ENCODE measurements at places on chromosomes 5 and 9.

DNA sequence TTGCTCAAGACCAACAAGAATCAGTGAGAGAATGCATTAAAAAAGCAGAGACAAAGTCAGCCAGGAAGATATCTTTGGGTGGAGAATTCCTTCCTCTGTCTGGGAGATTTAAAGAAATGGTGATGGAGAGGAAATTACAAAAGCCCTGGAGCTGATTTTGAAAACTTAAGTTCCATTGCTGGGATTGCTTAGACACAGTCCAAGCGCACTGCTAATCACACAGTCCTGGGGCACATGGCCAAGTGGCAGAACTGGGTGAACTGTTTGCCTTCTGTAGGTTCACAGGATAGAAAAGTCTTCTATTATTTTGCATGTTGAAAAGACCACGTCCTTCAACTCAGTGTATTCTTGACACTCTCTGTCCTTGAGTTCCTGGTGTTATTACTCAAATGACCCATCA, 284.9 kb upstream of the FBXL7 start:
- DNase-seq: no peak

DNA sequence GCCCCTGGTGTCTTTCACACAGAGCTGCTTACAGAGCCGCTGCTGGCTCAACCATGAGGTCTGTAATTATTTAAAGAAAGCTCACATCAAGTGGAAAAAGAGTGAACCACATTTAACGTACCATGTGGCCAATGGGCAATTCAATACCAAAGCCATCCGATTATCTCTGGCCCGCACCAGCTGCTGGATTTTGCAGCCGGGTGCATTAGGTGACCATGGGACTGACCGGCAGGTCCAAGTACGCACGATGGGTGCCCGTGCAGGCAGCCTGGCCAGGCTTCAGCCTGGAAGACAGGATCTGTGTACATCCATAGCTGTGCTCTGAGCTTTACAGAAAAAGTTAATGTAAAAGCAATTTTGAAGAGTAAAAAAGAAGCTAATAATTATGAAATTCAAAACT, 20.5 kb downstream of the PPARGC1B start:
- DNase-seq: no peak

DNA sequence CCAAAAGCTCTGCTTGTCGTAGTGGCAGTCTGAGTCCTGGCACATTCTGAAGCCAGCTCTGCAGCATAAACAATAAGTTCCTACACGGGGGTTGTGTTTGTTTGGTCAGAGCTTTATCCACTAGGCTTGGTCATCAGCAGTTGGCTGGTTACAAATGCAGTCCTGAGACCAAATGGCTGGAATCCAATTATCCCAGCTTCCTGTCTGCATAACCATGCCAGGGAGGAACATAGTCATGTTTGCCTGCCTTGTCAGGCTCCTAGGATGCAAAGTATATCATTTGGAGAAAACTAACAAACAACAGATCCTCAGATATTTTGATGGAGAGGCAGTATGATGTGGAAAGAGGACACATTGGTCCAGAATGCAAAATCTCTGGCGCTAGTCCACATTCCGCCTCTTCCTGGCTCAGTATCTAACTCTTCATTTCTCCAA, 85.8 kb downstream of the FBXO38 start:
- no peak for DNase-seq

- DNase-seq: no peak
These were observed 31.0 kb upstream of the PHF24 start for GRCh38 chr9:34927061-34927460.

DNA sequence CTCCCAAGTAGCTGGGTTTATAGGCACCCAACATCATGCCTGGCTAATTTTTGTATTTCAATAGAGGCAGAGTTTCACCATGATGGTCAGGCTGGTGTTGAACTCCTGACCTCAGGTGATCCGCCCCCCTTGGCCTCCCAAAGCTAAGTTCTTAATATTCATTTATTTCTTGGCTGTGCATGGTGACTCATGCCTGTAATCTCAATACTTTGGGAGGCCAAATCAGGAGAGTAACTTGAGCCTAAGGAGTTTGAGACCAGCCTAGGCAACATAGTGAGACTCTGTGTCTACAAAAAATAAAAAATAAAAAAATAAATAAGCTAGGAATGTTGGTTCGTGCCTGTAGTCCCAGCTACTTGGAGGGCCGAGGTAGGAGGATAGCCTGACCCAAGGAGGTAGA, 587.1 kb upstream of the FTMT start:
- DNase-seq: no peak

GRCh38 chr9:17490110-17490509, 88.8 kb upstream of the SH3GL2 start:
- no peak for DNase-seq

- no peak for DNase-seq
These were observed 39.9 kb upstream of the LPCAT1 start for GRCh38 chr5:1563617-1564181.

DNA sequence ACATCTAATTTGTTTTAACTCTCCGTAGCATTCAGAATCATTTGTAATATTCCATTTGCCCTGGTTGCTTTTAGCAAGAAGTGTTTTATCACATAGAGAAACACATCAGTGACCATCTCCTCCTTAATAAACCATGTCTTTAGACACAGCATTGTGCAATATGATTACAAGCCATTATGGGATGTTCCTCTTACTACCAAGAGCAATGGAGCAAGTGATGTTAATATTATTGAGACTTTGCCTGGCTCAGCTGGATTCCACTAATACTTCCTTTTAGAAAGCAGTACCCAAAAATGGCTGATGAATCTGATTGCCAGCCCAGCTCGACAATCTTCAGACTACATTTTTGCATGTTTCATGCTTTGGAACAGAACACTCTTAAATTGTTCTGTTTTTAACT, 364.2 kb downstream of the OSTF1 start:
- no peak for DNase-seq

- no peak for DNase-seq
These were observed 92.0 kb upstream of the PCSK5 start for GRCh38 chr9:75798505-75798904.

DNA sequence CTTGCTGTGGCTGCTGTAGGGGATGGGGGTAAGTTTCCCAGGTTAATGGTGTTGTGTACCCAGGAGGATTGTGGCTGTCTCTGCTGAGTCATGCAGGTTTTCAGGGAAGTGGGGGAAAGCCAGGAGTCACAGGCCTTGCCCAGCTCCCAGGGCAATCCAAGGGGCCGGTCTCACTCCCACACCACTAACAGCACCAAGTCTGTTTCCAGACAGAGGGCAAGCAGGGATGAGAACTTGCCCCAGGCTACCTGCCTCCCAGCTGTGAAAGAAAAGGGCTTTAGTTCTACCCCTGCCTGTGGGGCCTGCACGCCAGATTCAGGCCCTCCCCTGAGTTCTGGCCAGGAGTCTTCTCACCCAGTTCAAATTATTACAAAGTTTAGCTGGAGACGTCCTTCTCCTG, 579.8 kb upstream of the ST8SIA4 start:
- no peak for DNase-seq

DNA sequence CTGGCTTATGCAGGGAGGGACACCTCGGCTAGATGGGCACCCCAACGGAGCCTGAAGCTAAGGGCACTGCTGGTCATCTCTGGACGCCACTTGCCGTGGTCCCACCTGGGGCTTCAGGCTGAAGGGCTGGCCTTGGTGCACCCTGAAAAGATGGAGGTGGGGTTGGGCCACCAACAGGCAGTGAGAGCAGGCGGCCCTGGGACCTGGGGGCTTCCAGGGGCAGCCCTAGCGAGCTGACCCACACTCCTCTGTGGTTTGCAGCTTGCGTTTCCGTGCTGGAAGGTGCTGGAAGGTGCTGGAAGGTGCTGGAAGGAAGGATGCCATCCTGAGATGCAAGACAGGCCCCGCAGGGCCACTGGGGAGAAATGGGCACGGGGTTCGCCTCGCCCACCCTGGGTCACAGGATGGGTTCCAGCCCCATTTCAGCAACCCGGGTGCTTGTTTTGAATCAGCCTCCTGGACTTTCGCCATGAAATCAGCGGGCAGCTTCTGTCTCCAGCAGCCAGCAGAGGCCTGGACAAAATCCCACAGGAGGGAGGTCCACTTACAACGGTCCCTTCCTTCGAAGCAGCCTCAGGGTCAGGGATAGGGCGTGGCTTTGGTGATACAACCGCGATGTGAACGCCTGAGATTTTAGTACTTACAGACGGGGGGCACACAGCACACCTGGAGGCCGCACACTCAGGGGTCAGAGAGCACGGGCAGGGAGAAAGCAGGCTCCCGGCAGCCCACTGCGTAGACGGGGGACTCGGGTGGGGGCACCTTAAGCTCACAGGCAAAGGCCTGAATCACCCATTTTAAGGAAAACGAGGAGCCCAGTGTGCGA, 303.1 kb upstream of the IRX4 start:
- no peak for DNase-seq

GRCh38 chr5:18091142-18091541, 456.9 kb downstream of the TAF11L14 start:
- no peak for DNase-seq

DNA sequence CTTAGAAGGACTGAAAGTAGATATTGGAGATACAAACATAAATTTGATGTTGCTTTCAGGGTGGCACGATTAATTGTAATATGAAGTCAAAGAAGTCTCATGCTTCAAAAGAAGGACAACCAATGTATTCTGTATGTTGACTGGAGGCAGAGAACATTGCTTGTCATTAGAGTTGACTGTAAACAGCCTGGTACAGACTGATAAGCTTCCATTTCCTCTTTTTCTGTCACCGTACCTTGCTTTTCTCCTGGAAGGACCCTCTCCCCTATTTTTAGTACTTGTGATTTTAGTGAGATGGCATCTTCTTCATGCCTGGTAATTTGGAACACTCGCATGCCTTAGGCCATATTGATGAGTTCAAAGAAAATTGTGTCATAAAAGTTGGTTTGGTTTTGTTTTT, 809.4 kb downstream of the PRELID2 start:
- DNase-seq: no peak

DNA sequence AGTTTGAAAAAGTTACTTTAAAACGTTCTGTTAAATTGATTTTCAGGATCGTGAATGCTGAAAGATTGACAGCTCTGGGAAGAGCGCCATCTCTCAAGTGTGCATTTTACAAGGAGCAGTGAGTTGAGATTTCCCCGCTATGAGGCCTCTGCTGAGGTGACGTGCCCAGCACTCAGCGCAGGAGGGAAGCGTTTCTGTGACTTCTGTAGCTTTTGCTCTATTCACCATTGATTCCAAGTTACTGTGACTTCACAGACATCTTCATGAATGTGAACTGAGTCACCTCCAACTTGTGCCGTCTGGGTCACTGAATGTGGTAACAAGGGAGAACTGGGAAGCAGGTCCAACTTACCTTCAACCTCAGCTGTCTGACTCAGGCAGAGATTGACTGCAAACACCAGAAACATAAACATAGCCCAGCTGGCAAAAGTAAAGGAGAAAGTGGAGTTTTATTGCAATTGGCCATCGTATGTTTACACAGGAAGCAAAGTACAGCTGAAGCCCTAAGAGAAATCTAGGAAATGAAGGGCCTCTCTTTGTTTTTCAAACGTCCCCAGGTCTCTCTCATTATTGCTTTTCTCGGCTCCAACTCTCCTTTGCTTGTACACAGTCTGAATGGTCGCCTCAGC, 428.8 kb upstream of the CLINT1 start:
- peak; percentile 15 for DNase-seq

- DNase-seq: peak; percentile 33
These were observed 284.3 kb downstream of the CCDC171 start for GRCh38 chr9:15837079-15837679.

DNA sequence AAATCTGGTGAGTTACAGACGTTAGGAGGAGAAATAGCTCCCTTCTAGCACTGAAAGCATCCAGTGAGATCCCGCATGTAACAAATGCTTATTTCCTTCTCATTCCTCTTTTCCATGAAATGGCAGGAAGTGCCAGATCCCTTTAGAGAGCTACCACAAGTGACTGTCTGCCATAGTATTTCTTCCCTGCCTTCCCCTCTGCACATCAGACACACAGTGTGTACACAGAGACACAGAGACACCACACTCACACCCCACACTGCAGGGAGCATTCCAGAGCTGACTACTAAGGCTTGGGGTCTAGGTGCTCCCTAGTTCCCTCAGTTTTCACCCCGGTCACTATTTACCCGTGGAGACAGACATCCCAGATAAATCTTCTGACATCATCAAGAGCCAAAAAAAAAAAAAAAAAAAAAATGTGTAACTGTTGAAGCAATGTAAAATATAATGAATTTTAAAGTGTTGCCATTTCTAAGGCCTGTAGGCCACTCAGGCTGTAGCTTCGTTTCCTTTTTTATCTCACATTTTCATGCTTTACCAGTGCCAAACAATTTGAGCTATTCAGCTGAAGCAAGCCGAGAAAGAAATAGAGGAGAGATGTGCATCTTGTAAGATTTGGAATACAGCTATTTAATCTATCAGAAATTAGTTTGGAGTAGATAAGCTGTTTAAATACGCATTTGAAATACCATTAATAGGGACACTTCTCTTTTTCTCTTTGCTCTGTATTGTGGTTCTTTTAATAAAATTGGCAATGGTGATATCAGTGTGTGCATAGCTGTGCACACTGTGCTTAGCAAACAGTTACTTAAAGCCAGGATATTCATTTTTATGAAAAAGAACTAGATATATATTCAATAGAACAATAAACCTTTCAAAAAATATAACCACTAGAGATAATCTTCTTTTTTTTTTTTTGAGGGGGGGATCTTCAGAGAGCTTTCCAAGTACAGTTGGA, 405.5 kb downstream of the PDE4D start:
- DNase-seq: no peak

GRCh38 chr5:159052401-159053011, 47.2 kb downstream of the EBF1 start:
- DNase-seq: no peak

GRCh38 chr9:1522219-1522767, 472.1 kb downstream of the DMRT2 start:
- DNase-seq: no peak

DNA sequence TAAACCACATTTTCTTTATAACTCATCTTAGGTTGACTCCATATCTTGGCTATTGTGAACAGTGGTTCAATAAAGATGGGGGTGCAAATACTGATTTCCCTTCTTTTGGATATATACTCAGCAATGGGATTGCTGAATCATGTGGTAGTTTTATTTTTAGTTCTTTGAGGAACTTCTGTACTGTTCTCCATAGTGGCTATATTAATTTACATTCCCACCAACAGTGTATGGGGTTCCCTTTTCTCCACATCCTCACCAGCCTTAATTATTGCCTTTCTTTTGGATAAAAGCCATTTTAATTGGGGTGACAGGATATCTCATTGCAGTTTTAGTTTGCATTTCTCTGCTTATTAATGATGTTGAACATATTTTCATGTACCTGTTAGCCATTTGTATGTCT, 107.7 kb upstream of the EQTN start:
- DNase-seq: no peak

GRCh38 chr5:96967400-96967799, 31.5 kb downstream of the LNPEP start:
- DNase-seq: no peak

DNA sequence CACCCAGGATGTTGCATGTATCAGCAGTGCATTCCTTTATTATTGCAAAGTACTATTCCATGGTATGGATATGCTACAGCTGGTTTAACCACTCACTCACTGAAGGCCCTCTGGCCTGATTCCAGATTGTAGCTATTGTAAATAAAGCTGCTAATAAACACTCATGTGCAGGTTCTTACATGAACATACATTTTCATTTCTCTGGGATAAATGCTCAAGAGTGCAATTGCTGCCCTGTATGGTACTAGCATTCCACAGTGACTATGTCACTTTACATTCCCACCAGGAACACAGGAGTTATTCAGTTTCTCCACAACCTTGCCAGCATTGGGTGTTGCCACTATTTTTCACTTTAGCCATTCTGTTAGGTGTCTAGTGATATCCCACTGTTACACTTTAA, 267.6 kb downstream of the SPOCK1 start:
- no peak for DNase-seq

All from HEK293T (cell line).